ENCODE measurements at places on chromosomes 6 and 20. TPM values are rescaled to one million over a fixed set of nuclear protein-coding genes. Genes with fewer than 3 reads are reported as not detected.

- H3K36me3 ChIP-seq, result no peaks in the 10 kb centered on the region
- peaks cover 14% of the 10 kb centered on the region for H3K4me1 ChIP-seq
- H3K4me3 ChIP-seq, result no peak overlapping the region
- DNase-seq, result no peak
- H3K27ac ChIP-seq, result no peak overlapping the region
Observed at GRCh38 chr6:118881440-118882313, 12.3 kb upstream of the ASF1A start.

DNA sequence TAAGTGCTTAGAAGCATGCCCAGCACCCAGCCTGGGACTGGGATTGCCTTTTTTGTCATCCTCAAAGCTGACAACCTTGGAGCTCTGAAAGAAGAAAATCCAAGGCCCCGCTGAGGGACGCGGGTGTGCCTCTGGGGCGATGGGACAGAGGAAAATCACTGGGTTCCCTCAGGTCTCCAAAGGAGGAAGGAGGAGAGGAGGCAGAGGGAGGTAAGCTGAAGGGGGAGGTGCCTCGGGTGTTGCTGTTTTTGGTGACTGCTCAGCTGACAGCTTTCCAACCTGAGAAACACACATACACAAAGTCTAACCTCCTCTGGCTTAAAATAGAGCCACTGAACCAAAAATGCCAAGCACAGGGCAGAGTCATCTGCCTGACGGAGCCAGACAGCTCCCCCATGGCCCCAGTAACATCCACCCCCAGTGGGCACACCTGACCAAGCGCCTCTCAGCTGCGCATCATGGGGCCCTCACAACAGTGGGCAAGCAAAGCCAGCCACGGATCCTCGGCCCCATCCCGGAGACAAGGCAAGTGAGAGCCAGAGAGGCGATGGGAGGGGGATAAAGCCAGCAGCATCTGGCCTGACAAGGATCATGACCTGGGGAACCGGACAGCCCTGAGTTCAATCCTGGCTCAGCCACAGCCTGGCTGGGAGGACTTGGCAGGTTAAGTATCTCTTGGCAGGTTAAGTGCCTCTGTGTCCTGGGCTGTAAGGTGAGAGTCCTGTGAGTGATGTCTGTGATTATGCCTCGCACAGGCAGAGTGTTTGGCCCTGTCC is 3.2 kb upstream of the KCNK15 start:
- DNase-seq, result no peak
- H3K4me1 ChIP-seq, result peaks cover 10% of the 10 kb centered on the region
- no peak overlapping the region for H3K4me3 ChIP-seq
- no peak overlapping the region for H3K27ac ChIP-seq
- H3K27me3 ChIP-seq, result peaks cover 12% of the 10 kb centered on the region
- H3K36me3 ChIP-seq, result no peaks in the 10 kb centered on the region

GRCh38 chr6:66771626-66772025 is 1064.6 kb upstream of the EYS start:
- no peaks in the 10 kb centered on the region for H3K27me3 ChIP-seq
- no peak overlapping the region for H3K4me3 ChIP-seq
- no peaks in the 10 kb centered on the region for H3K4me1 ChIP-seq
- DNase-seq, result no peak

GRCh38 chr6:149359440-149359839 is 40.6 kb upstream of the SUMO4 start:
- H3K36me3 ChIP-seq, result peaks cover 16% of the 10 kb centered on the region
- H3K4me3 ChIP-seq, result no peak overlapping the region
- no peaks in the 10 kb centered on the region for H3K27me3 ChIP-seq

The SOX18 gene
- total RNA-seq, result not detected

The RGS17 gene
- not detected for total RNA-seq

The HLA-DMB gene
- total RNA-seq, result 6.0 TPM

The STK35 gene
- 18.9 TPM for total RNA-seq

The IRF4 gene
- total RNA-seq, result 16.9 TPM
